Hepatocyte (in vitro differentiated cells): ENCODE measurements at places on chromosomes 7 and 10.

DNA sequence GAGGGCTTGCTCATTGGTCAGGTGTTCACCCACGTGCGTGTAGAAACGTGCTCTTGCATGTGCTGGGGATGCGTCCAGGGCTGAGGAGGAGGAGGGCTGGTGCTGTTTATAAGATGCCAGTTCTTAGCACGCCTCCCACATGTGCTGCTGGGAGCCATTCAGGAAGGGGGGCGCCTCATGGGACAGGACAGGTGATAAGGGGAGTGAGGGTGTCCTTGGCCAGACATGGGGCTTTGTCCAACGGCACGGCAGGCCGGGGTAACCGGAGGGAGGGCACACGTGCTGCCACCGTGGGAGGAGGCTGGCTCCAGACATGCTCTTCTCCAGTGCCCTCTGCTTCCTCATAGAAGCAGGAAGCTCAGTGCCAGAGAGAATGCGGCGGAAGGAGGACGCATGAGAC is 150.0 kb downstream of the ZMYND11 start:
- H3K27me3 ChIP-seq: no peaks in the 10 kb centered on the region
- DNase-seq: no peak
- no peak overlapping the region for H3K27ac ChIP-seq

- no peak overlapping the region for H3K4me3 ChIP-seq
- no peaks in the 10 kb centered on the region for H3K4me1 ChIP-seq
- DNase-seq: no peak
These were observed 4.4 kb upstream of the WIPF3 start for GRCh38 chr7:29801929-29802328.

DNA sequence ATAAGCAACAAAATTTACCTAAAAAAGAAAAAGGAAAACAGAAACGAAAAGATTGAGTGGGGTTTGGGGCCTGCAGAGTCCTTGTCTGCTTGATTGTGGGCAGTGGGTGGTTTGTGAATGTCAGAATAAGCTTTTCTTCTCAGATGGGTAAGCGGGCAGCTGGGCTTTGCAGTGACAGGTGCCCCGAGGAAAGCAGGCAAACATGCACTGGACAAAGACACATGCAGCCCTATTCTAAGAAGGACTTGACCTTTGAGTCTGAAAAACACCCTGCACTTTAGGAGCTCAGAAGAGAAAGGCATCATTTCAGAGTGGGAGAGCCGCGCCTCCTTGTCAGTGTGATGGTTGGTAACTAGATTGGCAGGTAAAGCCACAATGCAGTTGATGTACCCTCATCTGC is 562.7 kb downstream of the PTPRN2 start:
- no peaks in the 10 kb centered on the region for H3K27me3 ChIP-seq
- no peaks in the 10 kb centered on the region for H3K36me3 ChIP-seq
- no peak overlapping the region for H3K27ac ChIP-seq
- no peak overlapping the region for H3K4me3 ChIP-seq
- peaks cover 5% of the 10 kb centered on the region for H3K4me1 ChIP-seq

- peaks cover 12% of the 10 kb centered on the region for H3K4me1 ChIP-seq
- DNase-seq: no peak
These were observed 2.3 kb downstream of the C1QL3 start for GRCh38 chr10:16519250-16519907.

- no peaks in the 10 kb centered on the region for H3K36me3 ChIP-seq
- peaks cover 26% of the 10 kb centered on the region for H3K4me1 ChIP-seq
- H3K27ac ChIP-seq: peak overlapping the region; percentile 92
- DNase-seq: no peak
- H3K4me3 ChIP-seq: peak overlapping the region; percentile 76
- H3K27me3 ChIP-seq: no peaks in the 10 kb centered on the region
These were observed 1.5 kb downstream of the UBTD1 start for GRCh38 chr10:97500297-97500575.

DNA sequence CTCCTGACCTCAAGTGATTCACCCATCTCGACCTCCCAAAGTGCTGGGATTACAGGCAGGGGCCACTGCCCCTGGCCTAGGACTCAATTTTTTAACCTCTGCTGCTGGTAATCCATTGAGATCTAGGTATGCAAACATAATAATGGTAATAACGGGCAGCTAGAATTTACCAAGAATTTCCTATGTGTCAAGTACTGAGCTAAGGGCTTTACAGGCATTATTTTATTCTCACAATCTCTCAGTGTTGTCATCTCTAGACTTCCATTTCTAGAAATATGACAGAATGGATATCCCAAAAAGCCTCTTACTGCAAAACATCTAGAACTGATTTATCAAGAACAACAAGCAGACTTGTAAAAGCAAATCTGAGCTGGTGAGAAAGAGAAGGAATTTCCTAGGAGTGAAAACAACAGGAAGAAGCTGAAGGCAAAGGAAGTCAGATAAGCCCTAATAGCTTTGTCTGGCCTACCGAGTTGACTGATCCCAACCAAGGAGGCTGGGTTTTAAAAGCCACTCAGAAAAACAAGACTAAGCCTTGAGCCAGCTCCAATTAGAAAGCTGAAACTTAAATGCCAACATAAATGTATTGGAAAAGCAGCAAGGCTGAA is 70.6 kb downstream of the CCDC71L start:
- no peaks in the 10 kb centered on the region for H3K27me3 ChIP-seq
- H3K4me1 ChIP-seq: no peaks in the 10 kb centered on the region
- H3K27ac ChIP-seq: no peak overlapping the region
